Stimulated activated CD4-positive, alpha-beta T cell treated with anti-CD3 and anti-CD28 coated beads, Interleukin-12 subunit alpha, Interleukin-12 subunit beta, amount 100 ng/mL, for 24 hours (primary cell): ENCODE measurements at places on chromosomes 4 and X.

DNA sequence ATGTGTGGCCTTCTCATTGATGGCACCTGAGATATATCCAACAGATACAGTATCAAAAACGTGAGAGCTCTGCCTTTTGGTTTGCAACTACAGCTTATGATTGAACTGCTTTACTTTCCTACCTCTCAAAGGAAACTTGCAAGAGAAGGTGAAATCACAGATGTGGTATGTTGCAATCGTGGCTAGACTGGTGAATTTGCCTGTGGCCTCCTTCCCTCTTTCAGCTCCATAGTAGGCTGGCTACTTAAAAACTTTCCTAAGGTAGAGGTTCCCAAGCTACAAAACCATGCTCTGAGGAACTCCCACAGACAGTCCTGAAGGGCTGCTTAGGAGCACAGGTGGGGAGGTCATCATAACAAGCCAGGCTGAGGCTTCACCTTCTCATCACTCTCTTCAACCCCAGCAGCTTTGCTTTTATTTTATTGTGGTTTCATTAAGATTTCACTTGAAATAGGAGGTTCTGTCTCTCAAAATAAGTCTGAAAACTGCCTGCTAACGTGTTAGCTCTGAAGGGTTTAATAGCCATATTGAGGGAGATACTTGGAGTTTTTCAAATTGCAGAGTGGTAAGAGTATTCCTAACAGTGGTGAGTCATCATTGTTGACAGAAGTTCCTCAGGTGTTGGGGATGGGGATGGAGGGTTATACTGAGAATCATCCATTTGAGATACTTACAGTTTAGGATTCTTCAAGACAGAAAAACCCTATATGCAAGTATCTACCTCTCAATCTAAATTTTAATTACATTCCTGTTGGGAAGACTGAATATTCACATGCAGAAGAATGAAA lies 93.5 kb upstream of the UCP1 start:
- no peak for DNase-seq

DNA sequence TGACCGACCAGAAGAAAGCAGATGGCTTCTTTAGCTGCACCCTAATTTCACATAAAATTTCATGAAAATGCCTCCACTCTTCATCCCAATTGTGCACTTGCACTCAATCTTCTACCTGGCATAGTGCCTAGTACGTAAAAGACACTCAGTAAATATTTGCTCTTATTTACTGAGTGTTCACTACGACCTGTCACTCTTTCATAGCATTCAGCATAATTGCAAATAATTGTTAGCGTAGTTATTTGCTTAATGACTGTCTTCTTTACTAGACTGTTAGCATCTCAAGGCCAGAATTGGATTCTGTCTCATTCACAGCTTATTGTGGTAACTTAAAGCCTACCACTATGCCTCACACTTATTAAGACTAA lies 130.2 kb downstream of the ENOX2 start:
- no peak for DNase-seq

GRCh38 chrX:154327038-154327820 lies 31.6 kb downstream of the TKTL1 start:
- no peak for DNase-seq

DNA sequence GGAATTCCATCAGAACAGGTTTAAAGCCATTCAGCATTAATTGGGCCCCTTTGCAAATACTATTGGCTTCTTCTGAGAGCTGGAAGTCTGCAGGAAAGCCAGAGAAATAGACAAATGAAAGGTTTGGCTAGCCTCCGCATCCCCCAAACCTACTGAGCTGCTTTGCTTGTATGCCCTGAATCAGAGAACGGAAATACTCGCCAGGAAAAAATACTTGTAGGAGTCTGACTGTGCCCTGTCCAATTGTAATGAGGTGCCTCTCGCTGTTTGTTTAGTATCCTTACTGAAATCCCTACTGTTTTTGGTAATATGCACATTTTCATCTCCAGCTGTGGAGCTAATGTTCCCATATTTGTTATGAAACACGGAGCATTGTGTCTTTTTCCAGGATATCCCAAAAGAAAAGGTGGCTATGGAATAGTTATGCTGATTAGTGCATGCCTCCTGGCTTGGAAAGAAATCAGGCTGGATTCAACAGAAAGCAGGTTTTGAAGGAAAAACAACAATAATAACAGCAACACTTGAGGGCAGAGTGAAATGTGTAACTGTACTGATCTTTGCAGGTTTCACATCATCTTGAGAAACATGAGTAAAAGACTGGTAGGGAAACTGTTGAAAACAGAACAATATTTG lies 50.7 kb upstream of the NLGN4X start:
- DNase-seq = no peak
